ENCODE measurements at places on chromosomes 3 and 15.

DNA sequence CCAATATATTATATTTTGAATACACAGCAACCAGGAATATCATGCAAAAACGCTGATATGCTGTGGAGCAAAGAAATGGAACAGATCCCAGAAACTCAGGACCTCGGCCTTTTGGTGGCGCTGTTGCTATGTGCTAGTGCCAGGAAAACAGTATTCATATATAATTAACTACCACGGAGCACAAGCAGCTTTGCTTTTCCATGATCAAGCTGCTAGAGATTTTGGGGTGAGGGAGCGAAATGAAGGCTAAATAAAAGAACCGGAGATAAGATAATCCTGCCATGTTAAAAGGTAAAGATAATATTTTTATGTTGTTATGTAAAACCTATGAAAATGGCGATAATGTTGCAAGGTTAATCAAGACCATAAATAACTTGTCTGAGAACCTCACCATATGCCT is 157.7 kb upstream of the FAM3D start:
- DNase-seq = peak; percentile 22

- DNase-seq = no peak
These were observed 154.2 kb downstream of the MECOM start for GRCh38 chr3:169509359-169509758.

DNA sequence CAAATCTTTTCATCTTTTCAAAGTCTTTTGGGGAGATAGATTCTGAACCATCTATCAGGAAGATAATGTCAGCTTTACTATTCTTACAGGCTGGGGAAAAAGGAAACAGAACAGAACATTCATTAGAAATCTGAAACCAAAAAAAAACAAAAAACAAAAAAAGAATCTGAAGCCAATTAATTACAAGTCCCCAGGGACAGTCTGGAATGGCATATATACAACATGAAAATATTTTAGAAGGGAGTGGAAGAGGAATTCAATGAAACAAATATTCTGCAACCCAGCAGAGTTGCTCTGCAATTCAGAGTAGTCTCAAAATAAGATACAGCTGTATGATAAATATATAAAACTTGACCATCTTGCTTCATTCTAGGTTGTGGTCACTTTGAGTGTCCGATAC is 41.7 kb upstream of the CAPN7 start:
- DNase-seq = no peak

GRCh38 chr15:74815121-74815934 is 2.7 kb downstream of the LMAN1L start:
- no peak for DNase-seq

DNA sequence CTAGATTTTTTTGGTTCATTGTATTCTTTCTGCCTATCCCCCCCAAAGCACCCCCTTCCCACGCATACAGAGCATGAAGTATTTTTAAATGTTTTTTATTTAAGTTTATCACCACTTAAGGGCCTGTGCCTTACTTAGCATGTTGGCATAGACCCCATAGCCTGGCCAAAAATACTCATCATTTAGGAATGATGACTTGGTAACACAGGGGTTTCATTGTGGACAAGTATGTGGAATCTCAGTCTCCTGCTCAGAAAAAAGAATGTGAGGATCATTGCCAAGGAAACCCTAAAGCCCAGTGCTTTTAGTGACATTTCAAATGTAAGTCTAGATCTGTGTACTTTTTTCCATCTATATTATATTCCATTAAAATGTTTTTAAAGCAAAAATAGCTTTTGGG is 146.3 kb downstream of the ALCAM start:
- DNase-seq = peak; percentile 17

- peak; percentile 66 for DNase-seq
These were observed 36.7 kb upstream of the BLM start for GRCh38 chr15:90680371-90680935.

GRCh38 chr15:80105595-80105994 is 46.1 kb downstream of the ZFAND6 start:
- DNase-seq = peak; percentile 7

- peak; percentile 32 for DNase-seq
These were observed 20.3 kb downstream of the BBS4 start for GRCh38 chr15:72706266-72706665.

DNA sequence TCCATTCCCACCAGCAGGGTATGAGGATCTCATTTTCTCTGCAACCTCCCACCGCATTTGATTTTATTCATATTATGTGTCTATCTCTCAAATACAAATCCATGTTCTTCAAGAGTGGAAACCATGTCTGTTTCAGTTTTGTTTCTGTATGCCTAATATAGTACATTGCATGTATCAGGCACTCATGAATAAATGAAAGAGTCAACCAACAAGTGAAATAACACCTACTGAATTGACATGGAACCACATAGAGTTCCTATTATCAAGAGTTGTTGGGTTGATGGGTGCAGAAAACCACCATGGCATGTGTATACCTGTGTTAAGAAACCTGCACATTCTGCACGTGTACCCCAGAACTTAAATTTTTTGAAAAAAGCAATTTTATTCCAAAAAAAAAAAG is 466.8 kb downstream of the LPP start:
- no peak for DNase-seq

DNA sequence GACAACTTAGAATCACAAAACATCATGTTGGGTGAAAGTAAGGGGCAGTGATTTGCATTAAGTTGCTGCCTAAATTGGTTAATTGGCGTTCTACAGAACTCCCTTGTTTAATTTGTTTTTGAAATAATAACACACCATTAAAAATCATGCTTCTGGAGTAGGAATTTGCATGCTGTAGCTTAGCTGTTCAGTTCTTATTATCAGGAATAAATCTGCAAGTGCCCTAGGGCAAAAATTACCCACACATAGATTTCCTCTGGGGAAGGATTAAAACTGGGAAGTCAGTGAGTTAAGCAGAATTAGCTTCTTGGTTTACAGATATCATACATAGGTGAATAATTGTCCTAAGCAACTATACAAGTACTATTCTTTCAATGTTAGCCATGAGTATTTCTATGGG is 381.6 kb upstream of the NAALADL2 start:
- no peak for DNase-seq

DNA sequence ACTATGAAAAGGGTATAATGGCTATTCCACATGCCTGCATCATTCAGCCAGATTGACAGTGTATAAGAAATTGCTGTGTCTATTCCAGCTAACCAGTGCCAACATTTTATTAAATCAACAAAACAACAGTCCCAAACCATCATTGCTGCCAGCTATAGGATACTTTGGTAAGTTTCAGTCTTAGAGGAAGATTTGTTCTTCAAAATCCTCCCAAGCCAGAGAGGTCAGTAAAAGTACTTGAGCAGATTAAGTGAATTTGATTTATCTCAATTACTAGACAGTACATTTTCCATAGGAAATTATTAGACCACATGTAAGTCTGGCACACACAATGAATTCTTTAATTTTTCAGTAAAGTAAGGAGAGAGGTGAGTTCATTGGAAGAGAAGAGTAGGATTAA is 50.7 kb downstream of the TFG start:
- DNase-seq = no peak

DNA sequence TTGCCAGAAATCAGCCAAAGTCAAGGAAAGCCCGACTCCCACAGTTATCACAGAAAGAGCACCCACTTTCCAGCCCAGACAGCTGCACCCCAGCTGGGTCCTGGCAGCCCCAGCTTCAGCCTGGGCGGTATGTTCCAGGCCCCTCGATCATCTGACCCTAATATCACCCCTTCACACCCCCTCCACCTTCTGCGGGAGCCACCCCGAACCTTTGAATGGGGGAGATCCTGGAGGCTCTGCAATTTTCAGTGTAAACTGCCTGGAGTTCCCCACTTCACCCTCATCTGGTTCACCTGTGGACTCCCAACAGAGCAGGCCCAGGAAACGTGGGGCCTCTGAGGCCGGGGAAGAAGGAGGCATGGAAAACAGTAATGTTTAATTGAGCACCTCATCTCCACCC is 5.9 kb downstream of the PRSS50 start:
- no peak for DNase-seq

DNA sequence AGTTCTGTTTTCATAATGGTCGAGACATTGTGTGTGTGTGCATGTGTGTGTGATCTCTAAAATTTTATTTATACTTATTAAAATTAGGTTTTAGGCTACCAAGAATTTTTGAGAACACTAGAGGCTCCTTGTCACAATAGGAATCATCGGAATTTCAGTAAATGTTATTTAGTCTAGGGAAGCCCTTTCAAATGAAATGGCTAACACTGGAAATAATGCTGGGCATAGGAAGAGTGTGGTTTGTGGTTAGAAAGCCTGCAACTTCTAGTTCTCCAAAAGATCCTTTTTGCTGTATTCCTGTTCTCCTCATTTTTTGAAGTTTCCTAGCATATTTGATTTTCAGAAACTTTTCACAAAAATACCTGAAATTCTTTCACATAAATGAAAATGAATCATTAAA is 92.5 kb upstream of the MBNL1 start:
- no peak for DNase-seq

DNA sequence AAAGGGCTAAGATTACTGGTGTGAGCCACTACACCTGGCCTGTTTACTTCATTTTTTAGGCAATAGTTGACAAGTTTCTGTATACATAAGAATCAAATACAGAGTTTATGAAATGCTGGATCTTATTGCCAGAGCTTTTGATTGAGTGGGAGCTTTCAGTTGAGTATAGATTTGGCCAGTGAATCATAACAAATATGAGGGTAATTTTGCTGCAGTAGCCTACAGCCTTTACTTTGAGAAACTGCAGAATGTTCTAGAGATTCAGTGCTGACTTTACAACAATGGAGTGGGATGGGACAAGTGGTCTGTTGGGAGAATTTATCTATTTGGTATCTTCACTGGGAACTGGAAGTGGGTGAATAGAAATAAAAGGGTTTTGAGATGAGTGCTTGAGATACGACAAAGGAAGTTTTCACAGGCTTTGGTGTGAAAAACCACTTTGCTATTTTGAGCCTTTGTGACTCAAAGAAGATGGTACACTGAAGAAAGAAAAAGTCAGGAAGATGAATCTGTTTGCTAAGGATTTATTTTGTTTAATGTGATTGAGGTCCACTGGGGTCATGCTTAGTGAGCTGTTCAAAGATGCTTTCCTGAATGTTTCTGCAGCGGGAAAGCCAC is 227.8 kb downstream of the UBE2E2 start:
- DNase-seq = no peak

- DNase-seq = no peak
These were observed 7.3 kb downstream of the SSR3 start for GRCh38 chr3:156547637-156548036.
